ENCODE measurements at places on chromosomes 4 and X.

GRCh38 chrX:131895807-131896206, 127.3 kb upstream of the STK26 start:
- no peak for DNase-seq

GRCh38 chr4:144572660-144573059, 73.3 kb upstream of the HHIP start:
- DNase-seq, result no peak

DNA sequence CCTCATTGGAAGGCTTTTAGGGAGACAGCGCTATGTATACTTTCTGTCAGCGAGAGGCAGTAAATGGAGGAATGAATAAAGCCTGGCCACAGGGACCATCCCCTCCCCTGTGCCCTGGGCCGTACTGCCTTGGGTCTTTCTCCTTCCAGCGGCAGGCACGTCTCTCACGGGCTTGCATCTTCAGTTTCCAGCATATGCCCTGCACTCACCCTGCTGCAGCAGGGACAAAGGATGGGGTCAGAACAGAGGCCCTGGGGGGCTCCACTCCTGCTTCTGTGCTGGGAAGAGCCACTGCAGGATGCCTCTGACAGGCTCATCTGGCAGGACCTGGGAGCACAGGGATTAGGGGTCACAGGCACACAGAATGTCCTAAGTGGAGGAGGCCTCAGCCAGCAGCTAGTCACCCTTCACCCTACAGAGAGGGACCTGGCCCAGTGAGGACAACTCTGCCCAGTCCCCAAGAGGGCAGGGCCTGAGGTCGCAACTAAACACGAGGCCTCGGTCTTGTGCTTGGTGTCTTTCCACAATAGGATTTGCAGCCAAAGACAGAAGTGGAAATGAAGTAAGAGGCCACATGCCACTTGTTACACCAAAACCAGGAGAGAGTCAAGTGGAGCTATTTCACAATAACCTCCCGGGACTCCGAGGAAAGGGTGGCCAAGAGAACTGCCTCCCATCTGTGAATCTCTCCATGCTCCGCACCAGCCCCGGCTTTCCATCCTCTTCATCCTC, 150.8 kb downstream of the AFAP1 start:
- no peak for DNase-seq

DNA sequence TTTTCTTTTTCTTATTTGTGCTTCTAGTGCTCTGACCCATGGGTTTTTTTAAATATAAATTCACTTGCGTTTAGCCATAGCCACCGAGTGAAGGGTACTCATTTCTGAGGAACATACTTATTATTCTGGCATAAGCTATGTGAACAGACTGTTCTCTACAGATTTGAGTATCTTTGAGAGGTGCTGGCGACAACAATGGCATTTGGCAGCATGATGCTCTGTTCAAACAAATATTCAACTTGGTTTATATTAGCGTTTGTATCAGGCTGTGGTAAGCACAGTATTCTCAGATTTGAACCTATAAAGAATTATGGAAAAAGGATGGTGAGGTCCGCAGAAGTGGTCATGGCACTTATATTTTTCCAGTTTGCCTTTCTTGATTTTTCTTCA, 108.7 kb upstream of the LIMCH1 start:
- DNase-seq, result no peak

- no peak for DNase-seq
These were observed 98.3 kb upstream of the MAML3 start for GRCh38 chr4:140252141-140252741.
